ENCODE measurements at places on chromosomes 5 and 9.
A peak's percentile ranks its signal among the peaks of the same experiment; 100 is the strongest.

DNA sequence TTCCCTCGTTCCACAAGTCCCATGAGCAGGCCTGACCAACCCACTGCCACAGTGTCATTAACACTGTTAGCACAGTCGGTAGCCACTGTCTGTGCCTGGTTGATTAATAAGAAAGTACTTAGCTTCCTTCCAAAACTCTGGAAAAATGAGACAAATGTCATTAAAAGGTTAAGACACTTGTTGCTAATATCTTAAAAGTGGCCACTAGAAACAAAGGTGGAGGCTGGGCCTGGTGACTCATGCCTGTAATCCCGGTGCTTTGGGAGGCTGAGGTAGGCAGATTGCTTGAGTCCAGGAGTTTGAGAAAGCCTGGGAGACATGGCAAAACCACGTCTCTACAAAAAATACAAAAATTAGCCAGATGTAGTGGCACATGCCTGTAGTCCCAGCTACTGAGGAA is 194.0 kb downstream of the PDZD2 start:
- H3K27ac ChIP-seq, result no peak overlapping the region
- H3K27me3 ChIP-seq, result no peaks in the 10 kb centered on the region
- H3K36me3 ChIP-seq, result no peaks in the 10 kb centered on the region
- no peaks in the 10 kb centered on the region for H3K4me1 ChIP-seq

DNA sequence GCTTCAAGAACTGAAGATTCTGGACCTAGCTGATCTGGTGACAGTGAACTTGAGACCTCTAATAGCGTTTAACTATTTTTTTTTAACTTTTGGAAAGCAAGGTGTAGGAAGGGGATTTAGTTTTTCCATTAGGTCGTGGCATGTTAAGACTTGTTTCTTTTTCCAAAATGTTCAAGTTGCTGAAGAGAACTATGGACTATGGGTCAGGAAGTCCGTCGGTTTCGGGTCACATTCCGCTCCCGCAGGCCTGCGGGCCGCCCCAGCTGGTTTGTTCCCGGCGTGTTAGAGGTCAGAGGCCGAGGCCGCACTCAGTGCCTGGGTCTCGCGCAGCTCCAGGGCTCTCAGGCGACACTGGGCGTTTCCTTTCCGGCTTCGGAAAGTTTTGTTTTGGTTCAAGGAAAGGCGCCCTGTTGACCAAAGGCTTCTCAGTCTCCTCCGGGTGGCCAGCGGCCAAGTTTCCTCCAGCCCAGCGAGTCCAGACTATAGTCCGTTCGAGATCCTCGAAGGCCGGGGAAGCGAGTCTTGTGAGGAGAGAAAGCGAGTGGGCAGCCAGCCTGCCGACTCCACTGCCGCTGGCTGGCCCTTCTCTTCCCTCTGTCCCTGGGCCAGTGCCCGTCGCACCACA is 586 bp upstream of the FCHO2 start:
- H3K27ac ChIP-seq, result no peak overlapping the region
- H3K27me3 ChIP-seq, result no peaks in the 10 kb centered on the region
- peaks cover 6% of the 10 kb centered on the region for H3K36me3 ChIP-seq
- H3K4me3 ChIP-seq, result peak overlapping the region; percentile 95
- H3K4me1 ChIP-seq, result peaks cover 2% of the 10 kb centered on the region

GRCh38 chr9:79575547-79575946 is 3.8 kb downstream of the TLE4 start:
- DNase-seq, result no peak
- H3K36me3 ChIP-seq, result peaks cover 7% of the 10 kb centered on the region
- H3K4me1 ChIP-seq, result peaks cover 8% of the 10 kb centered on the region
- H3K27ac ChIP-seq, result no peak overlapping the region
- no peak overlapping the region for H3K4me3 ChIP-seq

GRCh38 chr9:31715250-31715649 is 669.2 kb upstream of the ACO1 start:
- H3K27me3 ChIP-seq, result no peaks in the 10 kb centered on the region
- no peaks in the 10 kb centered on the region for H3K36me3 ChIP-seq
- no peak overlapping the region for H3K4me3 ChIP-seq

GRCh38 chr5:79133121-79133656 is 21.6 kb downstream of the BHMT start:
- peaks cover 3% of the 10 kb centered on the region for H3K4me1 ChIP-seq
- DNase-seq, result peak; percentile 24
- no peaks in the 10 kb centered on the region for H3K27me3 ChIP-seq
- H3K36me3 ChIP-seq, result no peaks in the 10 kb centered on the region
- H3K27ac ChIP-seq, result peak overlapping the region; percentile 60

DNA sequence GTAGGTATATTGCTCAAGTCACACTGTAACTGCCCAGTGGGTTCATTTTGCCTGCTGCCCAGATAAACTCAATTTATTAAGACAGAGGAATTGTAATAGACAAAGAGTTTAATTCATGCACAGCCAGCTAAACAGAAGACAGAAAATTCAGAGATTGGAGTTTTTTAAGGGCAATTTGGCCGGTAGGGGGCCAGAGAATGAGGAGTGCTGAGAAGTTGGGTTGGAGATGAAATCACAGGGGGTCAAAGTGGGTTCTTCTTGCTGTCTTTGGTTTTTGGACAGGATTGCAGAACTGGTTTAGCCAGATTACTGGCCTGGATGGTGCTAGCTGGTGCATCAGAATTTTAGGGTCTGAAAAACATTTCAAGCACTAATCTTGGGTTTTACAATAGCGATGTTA is 20.7 kb upstream of the IL33 start:
- H3K36me3 ChIP-seq, result no peaks in the 10 kb centered on the region
- H3K4me1 ChIP-seq, result no peaks in the 10 kb centered on the region
- H3K27me3 ChIP-seq, result no peaks in the 10 kb centered on the region
- no peak overlapping the region for H3K27ac ChIP-seq

- H3K27me3 ChIP-seq, result no peaks in the 10 kb centered on the region
- DNase-seq, result no peak
- no peaks in the 10 kb centered on the region for H3K36me3 ChIP-seq
- no peak overlapping the region for H3K4me3 ChIP-seq
Observed at GRCh38 chr5:148817606-148818005, 8.8 kb upstream of the ADRB2 start.

DNA sequence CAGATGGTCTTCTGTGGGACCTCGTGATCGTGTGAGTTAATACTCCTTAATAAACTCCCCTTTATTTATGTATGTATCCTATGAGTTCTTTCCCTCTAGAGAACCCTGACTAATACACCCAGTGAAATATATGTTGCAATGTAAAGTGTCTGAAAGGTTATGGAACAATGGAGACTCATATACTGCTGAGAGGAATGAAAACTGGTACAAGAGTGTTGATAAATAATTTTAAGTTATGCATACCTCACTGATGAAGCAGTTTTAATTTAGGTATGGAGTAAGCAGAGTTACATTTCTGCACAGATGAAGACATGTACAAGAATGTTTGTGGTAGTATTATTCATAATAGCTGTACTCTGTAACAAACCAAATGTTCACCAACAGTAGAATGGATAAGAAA is 438.3 kb downstream of the TAF11L14 start:
- DNase-seq, result no peak
- H3K27ac ChIP-seq, result no peak overlapping the region
- H3K4me1 ChIP-seq, result no peaks in the 10 kb centered on the region
- H3K27me3 ChIP-seq, result no peaks in the 10 kb centered on the region
- H3K36me3 ChIP-seq, result no peaks in the 10 kb centered on the region
- H3K4me3 ChIP-seq, result no peak overlapping the region

DNA sequence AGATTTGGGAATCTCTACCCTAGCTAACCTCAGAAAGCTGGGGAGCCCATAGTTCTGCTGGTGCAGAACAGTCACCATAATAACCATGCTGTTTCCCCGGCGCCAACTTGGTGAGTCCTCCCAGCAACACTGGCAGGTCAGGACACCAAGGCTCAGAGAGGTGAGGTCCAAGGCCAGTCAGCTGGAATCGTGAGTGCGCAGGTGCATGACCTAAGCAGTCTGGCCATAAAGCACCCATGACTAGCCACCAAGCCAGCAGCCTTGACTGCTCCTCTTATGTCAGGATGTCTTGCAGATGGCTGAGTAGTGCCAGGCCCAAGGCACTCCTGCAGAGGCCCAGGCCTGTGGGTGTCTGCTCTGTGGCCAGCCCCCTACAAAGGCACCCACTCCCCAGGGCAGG is 2.6 kb downstream of the RNF44 start:
- H3K4me1 ChIP-seq, result peaks cover 5% of the 10 kb centered on the region
- H3K27me3 ChIP-seq, result no peaks in the 10 kb centered on the region
- no peak for DNase-seq
- no peak overlapping the region for H3K27ac ChIP-seq
- H3K4me3 ChIP-seq, result peak overlapping the region; percentile 13
- H3K36me3 ChIP-seq, result peaks cover 49% of the 10 kb centered on the region

DNA sequence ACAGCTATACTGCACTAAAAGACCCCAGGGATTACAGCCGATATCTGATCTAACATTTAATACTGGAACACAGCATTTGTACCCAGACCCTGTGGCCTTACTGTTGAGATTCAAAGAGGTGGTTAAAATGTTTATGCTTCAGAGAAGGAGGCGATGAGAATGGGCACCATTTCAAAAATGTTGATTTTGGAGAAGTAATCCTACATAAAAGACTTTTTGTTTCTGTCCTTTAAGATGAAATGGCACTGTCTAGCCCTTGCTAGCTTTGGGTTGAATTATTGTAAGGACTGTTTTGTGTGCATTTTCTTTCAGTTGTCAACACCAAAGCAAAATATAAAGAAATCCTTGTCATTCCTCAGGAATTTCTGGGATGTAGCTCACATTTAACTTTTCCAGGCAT is 288.5 kb upstream of the ANKH start:
- H3K27ac ChIP-seq, result no peak overlapping the region
- no peak overlapping the region for H3K4me3 ChIP-seq
- no peaks in the 10 kb centered on the region for H3K27me3 ChIP-seq
- no peaks in the 10 kb centered on the region for H3K4me1 ChIP-seq
- H3K36me3 ChIP-seq, result no peaks in the 10 kb centered on the region
- DNase-seq, result no peak

DNA sequence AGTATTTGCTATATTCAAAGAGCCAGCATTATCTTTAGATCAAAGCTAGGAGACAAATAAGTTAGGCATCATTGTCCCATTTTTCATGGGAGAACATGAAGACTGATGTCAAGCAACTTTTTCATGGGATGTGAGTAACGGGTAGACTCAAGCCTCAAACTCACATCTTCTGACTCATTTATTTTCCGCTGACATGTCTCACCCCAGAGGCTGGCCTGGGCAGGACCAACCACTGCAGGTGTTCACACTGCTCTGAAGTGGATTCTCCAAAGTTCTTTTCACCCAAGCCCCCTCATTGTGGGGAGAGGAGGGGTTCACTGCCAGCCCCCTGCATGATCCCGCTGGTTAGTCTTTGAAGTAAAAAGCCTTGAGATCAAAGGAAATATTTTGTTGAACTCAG is 34.9 kb upstream of the BASP1 start:
- H3K27ac ChIP-seq, result no peak overlapping the region
- peaks cover 1% of the 10 kb centered on the region for H3K4me1 ChIP-seq
- H3K27me3 ChIP-seq, result no peaks in the 10 kb centered on the region
- no peak for DNase-seq
- no peaks in the 10 kb centered on the region for H3K36me3 ChIP-seq
- no peak overlapping the region for H3K4me3 ChIP-seq

DNA sequence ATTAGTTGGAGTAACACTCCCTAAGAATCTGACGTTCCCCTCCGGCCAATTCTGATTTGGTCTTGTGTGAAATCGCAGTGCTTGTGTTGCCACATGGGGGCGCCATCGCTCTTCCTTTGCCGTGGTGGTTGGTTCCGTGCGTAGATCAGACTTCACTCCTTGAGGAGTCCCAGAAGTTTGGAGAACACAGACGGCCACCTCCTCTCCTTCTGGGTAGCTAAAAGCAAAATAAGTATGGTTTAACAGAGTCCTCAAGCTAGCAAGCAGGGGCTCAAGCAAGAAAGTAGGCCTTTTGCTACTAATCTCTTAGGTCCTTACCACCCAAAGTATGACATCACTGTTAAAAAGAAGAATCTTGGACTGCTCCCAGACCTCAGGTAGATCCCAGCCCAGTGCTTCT is 59.5 kb downstream of the HSPA4 start:
- peaks cover 2% of the 10 kb centered on the region for H3K36me3 ChIP-seq
- peaks cover 12% of the 10 kb centered on the region for H3K27me3 ChIP-seq
- H3K4me3 ChIP-seq, result no peak overlapping the region
- H3K27ac ChIP-seq, result no peak overlapping the region

- no peak for DNase-seq
- H3K4me3 ChIP-seq, result no peak overlapping the region
Observed at GRCh38 chr5:109706095-109706494, 16.4 kb downstream of the MAN2A1 start.

DNA sequence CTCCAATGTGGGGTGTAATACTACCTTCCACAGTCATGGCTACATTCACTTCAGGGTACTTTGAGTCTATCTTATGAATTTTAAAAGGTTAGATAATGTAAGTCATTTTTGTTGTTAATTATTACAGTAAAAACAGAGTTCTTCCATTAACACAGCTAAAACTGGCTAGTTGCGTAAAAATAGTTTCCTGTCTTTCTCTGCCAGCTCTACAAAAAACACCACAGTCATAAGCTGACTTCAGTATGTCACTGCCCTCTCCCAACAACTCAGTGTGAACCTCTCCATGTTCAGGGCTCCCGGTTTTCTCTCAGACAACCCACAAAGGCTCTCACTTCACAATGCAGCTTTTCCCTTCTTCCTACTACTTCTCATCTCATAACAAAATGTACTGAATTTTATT is 84.8 kb upstream of the ITGA1 start:
- H3K27me3 ChIP-seq, result no peaks in the 10 kb centered on the region
- H3K27ac ChIP-seq, result no peak overlapping the region
- no peaks in the 10 kb centered on the region for H3K36me3 ChIP-seq
- H3K4me3 ChIP-seq, result no peak overlapping the region

- no peak for DNase-seq
- H3K4me3 ChIP-seq, result no peak overlapping the region
- no peaks in the 10 kb centered on the region for H3K27me3 ChIP-seq
- no peaks in the 10 kb centered on the region for H3K4me1 ChIP-seq
- H3K36me3 ChIP-seq, result no peaks in the 10 kb centered on the region
Observed at GRCh38 chr9:137977571-137978261, 100.1 kb downstream of the CACNA1B start.

GRCh38 chr9:134929193-134930158 is 11.8 kb upstream of the FCN1 start:
- no peak for DNase-seq
- H3K27ac ChIP-seq, result no peak overlapping the region
- H3K4me1 ChIP-seq, result no peaks in the 10 kb centered on the region
- no peak overlapping the region for H3K4me3 ChIP-seq
- H3K36me3 ChIP-seq, result no peaks in the 10 kb centered on the region

- H3K4me3 ChIP-seq, result no peak overlapping the region
- no peaks in the 10 kb centered on the region for H3K36me3 ChIP-seq
- H3K27me3 ChIP-seq, result peaks cover 4% of the 10 kb centered on the region
- DNase-seq, result no peak
- H3K4me1 ChIP-seq, result peaks cover 6% of the 10 kb centered on the region
Observed at GRCh38 chr9:69400470-69400869, 75.5 kb downstream of the ENTREP1 start.

Data from neuronal stem cell (in vitro differentiated cells).